ENCODE measurements at places on chromosomes 16 and 17.

DNA sequence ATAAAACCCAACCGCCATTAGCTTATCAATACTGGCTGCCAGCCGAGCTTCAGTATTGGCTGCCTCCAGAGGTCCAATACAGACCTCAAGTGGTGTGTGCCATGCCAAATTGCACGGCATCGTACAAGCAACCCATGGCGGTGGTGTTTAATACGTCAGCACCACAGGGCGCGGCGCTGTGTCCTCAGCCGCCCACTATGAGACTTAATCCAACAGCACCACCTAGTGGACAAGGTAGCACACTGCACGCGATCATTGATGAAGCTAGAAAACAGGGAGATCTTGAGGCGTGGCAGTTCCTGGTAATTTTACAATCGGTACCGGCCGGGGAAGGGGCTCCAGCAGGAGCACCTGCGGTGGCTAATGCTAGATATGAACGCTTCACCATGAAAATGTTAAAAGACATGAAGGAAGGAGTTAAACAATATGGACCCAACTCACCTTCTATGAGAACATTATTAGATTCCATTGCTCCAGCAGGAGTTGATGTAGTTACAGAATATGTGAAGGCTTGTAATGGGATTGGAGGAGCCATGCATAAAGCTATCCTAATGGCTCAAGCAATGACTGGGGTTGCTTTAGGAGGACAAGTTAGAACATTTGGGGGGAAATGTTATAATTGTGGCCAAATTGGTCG lies 15.4 kb downstream of the FLYWCH1 start:
- DNase-seq = peak; percentile 90

DNA sequence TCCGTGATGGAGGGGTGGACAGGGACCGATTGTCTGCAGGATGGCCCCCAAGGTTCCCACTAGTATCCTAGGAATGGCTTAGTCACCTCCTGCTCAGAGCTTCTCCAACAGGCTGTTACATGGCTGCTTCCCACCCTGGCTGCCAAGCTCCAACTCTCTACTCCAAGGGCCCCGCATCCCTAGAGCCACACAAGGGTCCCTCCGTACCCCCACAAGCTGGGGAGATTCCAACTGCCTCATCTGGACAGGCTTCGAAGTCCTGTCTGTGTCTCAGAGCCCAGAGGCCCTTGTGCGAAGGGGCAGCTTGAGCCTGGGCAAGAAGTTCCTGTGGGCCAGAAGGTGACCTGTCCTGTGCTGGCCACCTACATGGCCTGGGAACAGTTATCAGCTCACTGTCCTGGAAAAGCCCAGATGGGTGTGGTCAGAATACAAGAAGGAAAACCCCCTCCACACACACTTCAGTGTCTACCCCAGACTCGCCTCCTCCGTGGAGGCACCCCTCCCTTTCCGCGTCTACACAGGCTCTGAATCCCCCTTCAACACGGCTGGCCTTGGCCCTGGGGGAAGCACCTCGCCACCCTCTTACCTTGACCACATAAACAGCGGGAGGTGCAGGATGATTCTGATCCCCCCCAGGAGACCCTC lies 586 bp downstream of the MEAK7 start:
- peak; percentile 41 for DNase-seq

GRCh38 chr16:59880611-59881010 lies 1146.5 kb upstream of the GOT2 start:
- no peak for DNase-seq

DNA sequence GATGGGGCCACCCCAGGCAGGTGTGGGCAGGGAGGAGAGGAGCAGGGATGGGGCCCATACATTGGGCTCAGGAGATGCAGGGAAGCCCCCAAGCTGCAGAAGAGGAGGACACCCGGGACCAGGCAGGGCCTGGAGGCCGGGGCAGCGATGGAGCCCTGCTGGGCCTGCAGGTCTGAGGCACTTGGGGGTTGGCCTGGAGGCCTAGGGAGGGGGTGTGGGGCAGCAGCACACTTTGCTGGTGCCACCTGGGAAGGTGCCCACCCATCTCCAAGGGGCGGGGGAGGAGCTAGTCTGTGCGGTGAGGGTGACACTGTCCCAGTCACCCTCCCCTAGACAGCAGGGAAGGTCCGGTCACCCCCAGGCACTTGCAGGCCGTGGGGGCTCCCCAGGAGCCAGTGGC lies 6.4 kb upstream of the CCDC57 start:
- no peak for DNase-seq

DNA sequence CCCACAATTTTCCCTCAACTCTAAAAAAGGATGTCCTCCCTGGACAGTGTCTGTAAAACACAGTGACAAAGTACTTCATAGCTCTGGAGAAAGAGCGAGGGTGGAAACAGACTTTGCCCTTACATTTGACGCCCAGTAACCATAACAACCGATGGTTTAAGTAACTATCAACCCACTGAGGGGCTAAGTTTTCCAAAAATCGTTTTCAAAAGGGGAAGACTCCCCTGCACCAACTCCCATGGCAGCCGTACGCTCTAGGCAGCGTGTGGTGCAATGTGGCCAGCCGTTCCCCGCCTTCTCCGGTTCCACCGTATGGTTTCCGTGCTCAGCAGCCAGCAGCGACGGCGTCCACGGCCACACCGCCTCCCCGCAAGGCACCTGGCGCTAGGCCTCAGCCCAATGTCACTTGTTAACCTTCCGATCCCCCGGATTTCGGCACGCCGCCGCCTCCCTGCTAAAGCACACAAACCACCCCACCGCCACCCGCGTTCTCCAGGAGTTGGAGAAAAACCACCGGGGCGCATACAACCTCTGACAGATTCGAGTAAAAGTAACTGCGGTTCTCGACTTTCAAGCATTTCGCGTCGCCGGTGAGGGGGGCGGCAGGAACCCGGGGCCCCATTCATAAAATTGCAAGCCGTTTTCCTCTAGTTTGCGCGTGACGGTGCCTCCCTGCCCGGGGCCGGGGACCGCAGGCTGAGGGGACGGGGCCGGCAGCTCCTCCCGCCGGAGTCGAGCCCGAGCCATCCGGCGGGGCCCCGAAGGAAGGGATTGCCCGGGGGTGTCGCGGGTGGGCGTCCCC lies 661 bp downstream of the TEX2 start:
- DNase-seq = no peak

DNA sequence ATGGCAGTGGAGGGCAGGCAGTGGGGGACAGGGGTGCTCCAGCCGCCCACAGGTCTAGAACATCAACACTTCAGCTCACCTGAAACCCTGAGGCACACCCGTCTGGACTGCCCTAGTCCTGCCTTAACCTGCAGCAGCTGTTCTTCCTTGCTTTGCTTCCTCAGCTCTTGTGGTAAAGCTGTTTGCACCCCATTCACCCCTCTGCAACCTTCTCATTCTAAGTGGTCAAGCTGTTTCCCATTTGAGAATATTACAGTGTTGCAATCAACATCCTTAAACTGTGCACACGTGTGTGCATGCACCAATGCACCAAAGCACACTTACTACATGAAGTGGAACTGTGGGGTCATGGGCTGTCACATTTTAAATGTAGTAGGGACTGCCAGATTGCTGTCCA lies 32.4 kb downstream of the SCNN1B start:
- no peak for DNase-seq

DNA sequence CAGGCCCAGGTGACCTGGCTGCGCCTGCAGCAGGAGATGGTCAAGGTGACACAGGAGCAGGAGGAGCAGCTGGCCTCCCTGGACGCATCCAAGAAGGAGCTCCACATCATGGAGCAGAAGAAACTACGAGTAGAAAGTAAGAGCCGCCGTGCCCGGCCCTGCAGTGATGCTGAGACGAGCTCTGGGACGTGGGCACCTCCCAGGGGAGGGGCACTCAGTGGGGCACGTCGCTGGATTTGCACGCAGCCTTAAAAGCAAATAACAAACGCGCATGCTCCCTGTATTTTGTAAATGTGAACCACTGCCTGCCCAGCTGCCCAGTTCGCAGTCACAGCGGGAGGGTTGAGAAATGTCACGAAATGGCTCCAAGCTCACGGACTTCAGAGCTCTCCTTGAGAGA lies 15.3 kb upstream of the GAA start:
- DNase-seq = no peak

- DNase-seq = no peak
Observed at GRCh38 chr16:67179421-67180080, 4.2 kb downstream of the MATCAP1 start.

- peak; percentile 70 for DNase-seq
Observed at GRCh38 chr17:10127819-10128425, 70.5 kb downstream of the GAS7 start.

GRCh38 chr17:80356231-80356856 lies 58.6 kb upstream of the ENDOV start:
- DNase-seq = no peak

GRCh38 chr17:2981325-2981724 lies 82.1 kb downstream of the OR1D5 start:
- DNase-seq = no peak

DNA sequence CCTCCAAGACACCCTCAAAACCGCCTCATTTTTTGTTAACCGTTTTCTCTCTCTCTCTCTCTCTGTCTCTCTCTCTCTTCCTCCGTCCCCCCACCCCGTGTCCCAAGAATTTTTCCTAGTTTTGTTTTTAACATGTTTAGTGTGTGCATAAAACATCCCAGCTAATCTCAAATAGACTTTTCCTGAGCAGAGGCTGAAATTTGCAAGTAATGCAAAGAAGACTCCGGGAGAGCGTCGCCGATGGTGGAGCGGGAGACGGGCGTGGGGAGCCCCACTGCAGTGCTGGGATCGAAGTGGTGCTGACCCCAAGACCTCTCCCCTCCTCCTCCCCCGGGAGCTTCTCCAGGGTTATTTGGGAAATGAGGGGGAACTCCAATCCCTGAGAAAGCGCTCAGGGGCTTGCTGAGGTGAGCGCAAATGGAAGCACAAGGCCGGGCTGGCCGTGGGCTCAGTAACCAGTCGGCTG lies 4.7 kb upstream of the DLX4 start:
- DNase-seq = no peak
